Upper lobe of left lung (tissue), 6 donors: ENCODE measurements at places on chromosomes 6 and 20.

- peaks cover 17% of the 10 kb centered on the region for H3K36me3 ChIP-seq
- H3K27me3 ChIP-seq, result no peaks in the 10 kb centered on the region
- no peak overlapping the region for H3K27ac ChIP-seq
- H3K4me1 ChIP-seq, result no peaks in the 10 kb centered on the region
- no peak overlapping the region for H3K4me3 ChIP-seq
Observed at GRCh38 chr6:142761756-142762155, 183.2 kb downstream of the HIVEP2 start.

GRCh38 chr6:83199863-83200225 is 6.7 kb downstream of the RWDD2A start:
- H3K4me1 ChIP-seq, result no peaks in the 10 kb centered on the region
- no peak for DNase-seq
- H3K27ac ChIP-seq, result no peak overlapping the region

DNA sequence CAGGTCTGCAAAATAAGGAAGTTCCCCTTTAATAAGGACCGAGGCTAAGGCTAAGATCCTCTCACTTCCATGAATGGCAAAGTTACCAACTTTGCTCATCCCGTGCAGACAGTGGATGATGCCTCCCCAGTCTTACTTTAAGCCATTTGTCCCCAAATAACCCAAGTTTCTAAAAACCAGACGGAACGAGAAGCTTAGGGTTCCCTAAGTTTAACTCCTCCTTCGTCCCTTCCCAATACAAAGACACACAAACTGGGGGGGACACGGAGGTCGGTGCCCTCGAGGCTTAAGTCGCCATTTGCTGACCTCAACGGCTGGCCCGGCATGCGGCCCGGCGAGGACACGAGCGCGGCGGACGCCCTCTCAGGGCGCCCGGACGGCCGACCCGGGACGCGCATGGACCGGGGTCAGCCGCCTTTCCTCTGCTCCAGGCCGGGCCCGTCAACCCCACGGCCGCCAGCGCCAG is 527 bp downstream of the FBXO30 start:
- H3K27me3 ChIP-seq, result no peaks in the 10 kb centered on the region
- peak overlapping the region; percentile 63 for H3K4me3 ChIP-seq
- H3K27ac ChIP-seq, result peak overlapping the region; percentile 92
- H3K36me3 ChIP-seq, result no peaks in the 10 kb centered on the region
- DNase-seq, result peak; percentile 31

DNA sequence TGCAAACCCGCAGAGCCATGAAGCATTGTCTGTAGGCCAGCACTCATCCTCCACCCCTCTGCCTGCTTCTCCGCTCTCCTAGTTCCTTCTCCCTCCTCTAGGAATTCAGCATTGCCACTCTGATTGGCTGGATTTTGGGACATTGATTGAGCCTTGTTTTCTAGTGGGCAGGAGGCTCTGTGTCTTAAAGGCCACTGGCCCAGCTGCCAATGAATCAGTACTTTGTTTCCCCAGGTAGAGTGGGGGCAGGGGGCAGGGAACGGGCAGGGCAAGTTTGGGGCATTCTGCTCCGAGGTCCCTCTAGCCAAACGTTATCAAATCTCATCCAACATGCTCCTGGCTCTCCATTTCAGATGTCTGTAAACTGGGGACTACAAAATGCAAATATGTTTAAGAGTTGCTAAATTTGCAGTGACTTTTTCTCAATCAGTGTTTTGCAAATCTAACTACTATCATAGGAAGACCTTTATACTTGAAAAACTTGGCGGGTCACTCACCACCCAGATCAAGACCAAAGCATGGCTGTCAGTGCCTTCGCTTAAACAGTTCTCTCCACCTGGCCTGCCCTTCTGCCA is 10.4 kb upstream of the BPI start:
- H3K27ac ChIP-seq, result no peak overlapping the region
- peaks cover 5% of the 10 kb centered on the region for H3K4me1 ChIP-seq
- DNase-seq, result no peak
- H3K36me3 ChIP-seq, result no peaks in the 10 kb centered on the region
- no peak overlapping the region for H3K4me3 ChIP-seq

DNA sequence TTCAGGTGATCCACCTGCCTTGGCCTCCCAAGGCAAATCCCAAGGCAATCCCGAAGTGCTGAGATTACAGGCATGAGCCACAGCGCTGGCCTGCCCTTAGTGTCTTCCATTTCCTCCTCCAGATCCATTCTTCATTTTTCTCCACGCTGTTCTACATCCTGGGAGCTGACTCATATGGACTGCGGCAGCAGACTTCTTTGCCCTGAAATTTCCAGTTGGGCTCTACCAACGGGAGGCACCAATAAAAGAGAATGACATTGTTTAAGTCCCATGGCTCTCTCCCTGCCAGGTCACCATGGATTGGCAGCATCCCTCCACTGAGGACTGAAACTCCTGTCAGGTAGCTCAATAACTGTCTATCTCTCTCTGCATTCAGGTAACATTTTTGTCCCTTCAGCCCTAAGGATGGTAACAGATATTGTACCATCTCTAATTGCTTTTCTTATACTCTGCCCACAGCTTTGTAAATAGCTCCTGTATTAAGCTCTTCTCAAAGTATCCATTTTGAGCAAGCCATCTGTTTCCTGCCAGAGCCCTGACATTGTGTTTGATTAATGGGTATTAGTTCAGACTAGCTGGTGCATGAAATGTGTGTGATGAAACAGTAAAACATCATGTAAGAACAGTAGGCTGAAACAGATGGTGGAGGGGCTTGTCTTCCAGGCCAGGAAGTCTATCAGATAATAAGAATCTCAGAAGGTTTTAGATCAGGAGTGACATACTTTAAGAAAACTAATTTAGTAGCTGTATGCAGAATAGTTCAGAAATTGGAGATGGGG is 3.6 kb downstream of the TBCC start:
- no peak overlapping the region for H3K27ac ChIP-seq
- no peak overlapping the region for H3K4me3 ChIP-seq
- no peaks in the 10 kb centered on the region for H3K36me3 ChIP-seq
- no peaks in the 10 kb centered on the region for H3K27me3 ChIP-seq
- DNase-seq, result no peak
- peaks cover 20% of the 10 kb centered on the region for H3K4me1 ChIP-seq

DNA sequence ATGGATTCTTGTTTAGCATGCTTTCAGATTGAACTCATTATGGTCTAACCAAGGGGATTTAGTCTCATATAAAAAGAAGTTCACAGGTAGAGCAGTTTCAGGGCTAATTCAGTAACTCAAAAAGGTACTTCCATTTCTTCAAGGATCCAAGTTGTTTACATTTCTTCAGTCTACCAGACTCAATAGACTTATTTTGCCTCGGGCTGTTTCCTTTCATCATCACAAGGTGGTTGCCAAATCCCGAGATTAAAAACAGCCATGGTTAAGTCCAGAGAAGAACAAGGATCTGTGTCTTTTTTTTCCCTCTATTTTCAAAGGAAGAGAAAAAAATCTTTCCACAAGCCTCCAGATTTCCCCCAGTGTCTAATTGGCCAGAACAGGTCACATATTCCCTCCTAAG is 69.8 kb upstream of the SNX9 start:
- no peak overlapping the region for H3K4me3 ChIP-seq
- no peak overlapping the region for H3K27ac ChIP-seq
- no peaks in the 10 kb centered on the region for H3K27me3 ChIP-seq
- H3K4me1 ChIP-seq, result peaks cover 9% of the 10 kb centered on the region
- H3K36me3 ChIP-seq, result no peaks in the 10 kb centered on the region

- no peaks in the 10 kb centered on the region for H3K36me3 ChIP-seq
- H3K27me3 ChIP-seq, result no peaks in the 10 kb centered on the region
- no peak overlapping the region for H3K27ac ChIP-seq
Observed at GRCh38 chr20:51221103-51221502, 198.2 kb upstream of the KCNG1 start.

DNA sequence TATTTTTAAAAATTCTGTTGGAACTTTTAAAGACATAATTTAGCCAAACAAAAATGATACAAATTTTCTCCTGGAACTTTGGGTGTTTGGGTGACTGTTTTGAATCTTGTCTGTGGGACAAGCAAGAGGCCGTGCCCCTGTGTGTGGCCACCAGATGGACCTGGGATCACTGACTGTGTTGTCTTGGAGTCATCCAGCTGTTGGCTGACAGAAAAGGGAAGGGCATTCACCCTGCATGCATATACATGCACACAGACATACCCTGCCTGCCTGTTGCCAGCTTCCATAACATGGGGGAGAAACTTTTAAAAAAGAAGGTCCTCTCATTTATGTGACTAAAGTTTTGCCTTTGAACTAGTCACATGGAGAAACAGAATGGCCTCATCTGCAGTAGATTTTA is 72.7 kb downstream of the BLOC1S5 start:
- H3K4me1 ChIP-seq, result peaks cover 9% of the 10 kb centered on the region

DNA sequence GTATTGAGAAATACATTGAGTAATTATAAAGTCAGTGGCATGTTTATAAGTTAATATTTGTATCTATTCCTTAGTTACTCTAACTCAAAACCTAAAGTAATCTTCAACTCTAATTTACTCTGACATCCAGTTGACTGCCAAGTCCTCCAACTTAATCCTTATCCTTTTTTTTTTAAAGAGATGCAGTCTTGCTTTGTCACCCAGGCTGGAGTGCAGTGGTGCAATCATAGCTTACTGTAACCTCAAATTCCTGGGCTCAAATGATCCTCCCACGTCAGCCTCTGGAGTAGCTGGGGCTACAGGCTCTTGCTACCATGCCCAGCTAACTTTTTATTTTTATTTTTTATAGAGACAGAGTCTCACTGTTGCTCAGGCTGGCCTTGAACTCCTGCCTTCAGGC is 24.4 kb downstream of the PTPN1 start:
- DNase-seq, result peak; percentile 79
- H3K36me3 ChIP-seq, result no peaks in the 10 kb centered on the region
- H3K4me1 ChIP-seq, result peaks cover 86% of the 10 kb centered on the region
- no peaks in the 10 kb centered on the region for H3K27me3 ChIP-seq

DNA sequence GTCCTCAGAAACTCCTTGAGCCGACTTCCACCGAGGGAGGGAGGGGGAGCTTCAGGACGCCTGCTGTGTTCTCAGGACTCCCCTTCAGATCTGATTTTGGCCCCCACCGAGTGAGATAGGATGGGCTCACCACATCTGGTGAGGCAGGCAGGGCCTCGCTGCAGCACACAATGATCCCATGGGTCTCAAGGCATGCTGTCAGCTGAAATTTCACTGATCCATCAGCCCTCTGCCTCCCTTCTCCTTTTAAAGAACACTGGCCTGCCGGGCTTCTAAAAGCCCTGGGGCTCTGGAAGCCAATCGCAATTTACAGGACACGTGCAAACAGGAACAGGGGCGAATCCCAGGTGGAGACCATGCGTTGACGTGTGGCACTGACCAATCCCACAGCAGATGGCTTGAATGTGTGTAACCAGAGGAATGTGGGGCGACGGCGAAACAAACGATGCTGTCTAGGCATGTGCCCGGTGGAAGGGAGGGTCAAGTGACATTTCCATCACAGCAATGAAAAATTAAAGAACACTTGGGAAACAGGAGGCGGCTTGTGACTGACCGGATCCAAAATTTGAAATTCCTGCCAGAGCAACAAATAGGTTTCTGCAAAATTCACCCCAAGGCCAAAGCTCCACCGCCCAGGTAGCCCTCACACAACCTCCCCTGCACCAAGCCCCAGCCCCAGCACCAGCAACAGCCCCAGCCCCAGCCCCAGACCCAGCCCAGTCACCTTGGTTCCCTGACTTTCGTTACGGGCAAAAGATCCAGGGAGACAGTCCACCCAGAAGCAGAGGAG is 167.1 kb upstream of the ZNF337 start:
- no peaks in the 10 kb centered on the region for H3K36me3 ChIP-seq
- H3K27me3 ChIP-seq, result no peaks in the 10 kb centered on the region
- peaks cover 32% of the 10 kb centered on the region for H3K4me1 ChIP-seq
- H3K4me3 ChIP-seq, result peak overlapping the region; percentile 54
- no peak overlapping the region for H3K27ac ChIP-seq
- no peak for DNase-seq

DNA sequence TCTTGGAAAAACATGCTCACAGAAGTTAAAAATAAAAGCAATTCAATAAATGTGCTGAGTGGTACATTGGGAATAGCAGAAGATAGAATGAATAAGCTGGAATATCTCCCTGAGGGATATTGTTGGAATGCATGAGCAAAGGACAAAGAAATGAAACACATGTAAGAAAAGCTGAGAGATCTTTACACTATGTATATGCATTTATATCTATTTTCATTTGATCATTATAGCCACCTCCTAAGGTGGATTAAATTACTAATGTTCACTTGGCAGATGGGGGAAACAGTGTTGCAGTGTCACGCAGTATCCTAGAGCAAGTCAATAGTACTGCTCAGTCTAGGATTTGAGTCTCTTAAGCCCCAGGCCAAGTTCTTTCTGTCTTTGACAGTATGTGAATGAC is 542.0 kb upstream of the MARCKS start:
- no peak overlapping the region for H3K4me3 ChIP-seq
- no peak for DNase-seq
- H3K27ac ChIP-seq, result no peak overlapping the region
- no peaks in the 10 kb centered on the region for H3K4me1 ChIP-seq
- H3K27me3 ChIP-seq, result no peaks in the 10 kb centered on the region

- no peak overlapping the region for H3K27ac ChIP-seq
- no peaks in the 10 kb centered on the region for H3K27me3 ChIP-seq
- DNase-seq, result no peak
- H3K4me3 ChIP-seq, result no peak overlapping the region
Observed at GRCh38 chr20:47758517-47759450, 26.5 kb downstream of the SULF2 start.

- H3K27ac ChIP-seq, result no peak overlapping the region
- no peak for DNase-seq
- no peaks in the 10 kb centered on the region for H3K36me3 ChIP-seq
- H3K27me3 ChIP-seq, result no peaks in the 10 kb centered on the region
Observed at GRCh38 chr20:59094576-59094975, 52.0 kb upstream of the PRELID3B start.

- no peaks in the 10 kb centered on the region for H3K4me1 ChIP-seq
- DNase-seq, result no peak
- H3K27ac ChIP-seq, result no peak overlapping the region
- H3K4me3 ChIP-seq, result no peak overlapping the region
Observed at GRCh38 chr20:54794110-54794509, 318.7 kb downstream of the DOK5 start.

- H3K4me1 ChIP-seq, result no peaks in the 10 kb centered on the region
- no peaks in the 10 kb centered on the region for H3K36me3 ChIP-seq
- no peaks in the 10 kb centered on the region for H3K27me3 ChIP-seq
- no peak overlapping the region for H3K4me3 ChIP-seq
Observed at GRCh38 chr6:5566718-5567117, 305.4 kb downstream of the FARS2 start.
